Hepatocyte (in vitro differentiated cells): ENCODE measurements at places on chromosomes 7 and 10. TPM values are rescaled to one million over a fixed set of nuclear protein-coding genes. Genes with fewer than 3 reads are reported as not detected.

- H3K4me1 ChIP-seq: no peaks in the 10 kb centered on the region
- DNase-seq: no peak
- H3K4me3 ChIP-seq: no peak overlapping the region
- no peaks in the 10 kb centered on the region for H3K36me3 ChIP-seq
- H3K27ac ChIP-seq: no peak overlapping the region
- H3K27me3 ChIP-seq: no peaks in the 10 kb centered on the region
Observed at GRCh38 chr10:51838471-51838870, 139.1 kb upstream of the CSTF2T start.

The PIK3AP1 gene
- total RNA-seq: 6.5 and 8.4 TPM in 2 replicates

GRCh38 chr10:106618646-106619045 lies 545.9 kb downstream of the SORCS1 start:
- H3K4me3 ChIP-seq: no peak overlapping the region
- DNase-seq: no peak
- no peaks in the 10 kb centered on the region for H3K36me3 ChIP-seq
- H3K27me3 ChIP-seq: no peaks in the 10 kb centered on the region

GRCh38 chr7:158904599-158904998 lies 48.2 kb downstream of the DYNC2I1 start:
- no peaks in the 10 kb centered on the region for H3K27me3 ChIP-seq
- no peak overlapping the region for H3K27ac ChIP-seq
- no peaks in the 10 kb centered on the region for H3K4me1 ChIP-seq
- DNase-seq: no peak

GRCh38 chr10:30755441-30755953 lies 125.9 kb upstream of the LYZL2 start:
- H3K27ac ChIP-seq: peak overlapping the region; percentile 66
- H3K27me3 ChIP-seq: no peaks in the 10 kb centered on the region
- DNase-seq: peak; percentile 28
- no peak overlapping the region for H3K4me3 ChIP-seq

DNA sequence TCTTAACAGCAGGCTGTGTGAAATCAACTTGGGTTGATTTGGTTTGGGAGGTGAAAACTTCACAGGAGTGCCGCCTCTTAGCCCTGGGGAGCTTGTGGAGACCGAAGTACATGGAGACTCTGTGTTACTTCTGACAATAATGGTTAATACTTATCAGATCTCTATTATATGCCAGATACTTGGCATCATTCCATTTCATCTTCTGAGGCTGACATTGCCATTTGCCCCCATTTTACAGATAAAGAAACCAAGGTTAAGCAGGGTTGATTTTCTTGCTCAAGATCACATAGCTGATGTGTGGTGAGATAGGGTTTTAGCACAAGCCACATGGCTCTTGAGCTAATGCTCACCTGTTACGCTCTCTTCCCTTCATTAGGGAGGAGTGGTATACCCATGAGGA lies 150.6 kb upstream of the FAM13C start:
- H3K36me3 ChIP-seq: no peaks in the 10 kb centered on the region
- H3K4me3 ChIP-seq: no peak overlapping the region
- DNase-seq: no peak
- H3K27me3 ChIP-seq: no peaks in the 10 kb centered on the region

- H3K27me3 ChIP-seq: no peaks in the 10 kb centered on the region
- no peak overlapping the region for H3K27ac ChIP-seq
- no peaks in the 10 kb centered on the region for H3K36me3 ChIP-seq
- DNase-seq: no peak
Observed at GRCh38 chr10:114492351-114493037, 88.2 kb upstream of the AFAP1L2 start.

- H3K36me3 ChIP-seq: no peaks in the 10 kb centered on the region
- no peaks in the 10 kb centered on the region for H3K4me1 ChIP-seq
- DNase-seq: no peak
- H3K27ac ChIP-seq: no peak overlapping the region
Observed at GRCh38 chr10:86123304-86123703, 243.3 kb downstream of the GRID1 start.

GRCh38 chr7:45983720-45984255 lies 62.7 kb upstream of the IGFBP3 start:
- H3K4me1 ChIP-seq: peaks cover 4% of the 10 kb centered on the region
- H3K4me3 ChIP-seq: no peak overlapping the region
- no peaks in the 10 kb centered on the region for H3K36me3 ChIP-seq
- no peak overlapping the region for H3K27ac ChIP-seq

DNA sequence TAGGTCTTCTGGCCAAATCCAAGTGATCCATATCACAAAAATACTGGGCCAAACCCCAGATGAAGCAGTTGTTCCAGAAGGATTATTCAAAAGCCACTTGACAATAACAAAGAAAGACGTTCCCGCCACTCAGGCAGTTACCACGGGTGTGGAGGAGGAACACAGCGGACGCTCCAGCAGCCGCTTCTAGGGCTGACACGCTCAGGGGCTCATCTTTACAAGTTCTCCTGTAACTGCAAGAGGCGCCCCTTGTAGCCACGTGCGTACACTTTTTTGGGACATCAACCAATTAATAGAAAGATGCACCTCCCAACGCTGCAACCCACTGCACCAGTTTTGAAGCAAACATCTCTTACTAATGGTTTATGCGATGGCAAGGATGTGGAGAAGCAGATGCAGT lies 159.4 kb downstream of the GRID1 start:
- no peak overlapping the region for H3K4me3 ChIP-seq
- H3K36me3 ChIP-seq: no peaks in the 10 kb centered on the region
- H3K27me3 ChIP-seq: no peaks in the 10 kb centered on the region
- H3K27ac ChIP-seq: no peak overlapping the region
- no peaks in the 10 kb centered on the region for H3K4me1 ChIP-seq
